ENCODE measurements at places on chromosomes 16 and 17. TPM values are rescaled to one million over a fixed set of nuclear protein-coding genes. Genes with fewer than 3 reads are reported as not detected.

DNA sequence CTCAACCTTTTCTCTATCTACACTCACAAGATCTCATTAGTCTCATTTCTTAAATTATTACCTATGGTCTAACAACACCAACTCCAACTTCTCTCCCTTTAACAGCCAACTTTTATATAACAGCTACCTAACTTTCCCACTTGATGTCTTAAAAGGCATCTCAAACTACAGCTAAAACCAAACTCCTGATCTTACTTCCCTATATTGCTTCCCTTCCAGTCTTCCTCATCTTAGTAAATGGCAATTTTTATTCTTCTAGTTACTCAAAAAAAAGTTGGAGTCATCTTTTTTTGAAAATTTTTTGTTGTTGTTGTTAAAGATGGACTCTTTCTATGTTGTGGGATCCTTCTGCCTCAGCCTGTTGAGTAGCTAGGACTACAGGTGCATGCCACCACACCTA lies 15.3 kb downstream of the SRR start:
- peaks cover 35% of the 10 kb centered on the region for H3K36me3 ChIP-seq
- H3K27me3 ChIP-seq, result no peaks in the 10 kb centered on the region
- no peak overlapping the region for H3K4me3 ChIP-seq
- no peak overlapping the region for H3K27ac ChIP-seq

- H3K27ac ChIP-seq, result no peak overlapping the region
- peak overlapping the region; percentile 63 for H3K4me3 ChIP-seq
- DNase-seq, result no peak
- peaks cover 12% of the 10 kb centered on the region for H3K27me3 ChIP-seq
- H3K36me3 ChIP-seq, result no peaks in the 10 kb centered on the region
Observed at GRCh38 chr17:21252289-21252795, 868 bp downstream of the NATD1 start.

- peaks cover 57% of the 10 kb centered on the region for H3K36me3 ChIP-seq
- no peak for DNase-seq
- peaks cover 38% of the 10 kb centered on the region for H3K4me1 ChIP-seq
- no peak overlapping the region for H3K4me3 ChIP-seq
Observed at GRCh38 chr17:46928467-46929261, 5.7 kb downstream of the GOSR2 start.

GRCh38 chr16:67286441-67287235 lies 7.3 kb downstream of the PLEKHG4 start:
- no peaks in the 10 kb centered on the region for H3K27me3 ChIP-seq
- H3K4me1 ChIP-seq, result no peaks in the 10 kb centered on the region
- H3K4me3 ChIP-seq, result no peak overlapping the region

GRCh38 chr16:30615358-30616091 lies 5.3 kb upstream of the ZNF689 start:
- peaks cover 14% of the 10 kb centered on the region for H3K27me3 ChIP-seq

DNA sequence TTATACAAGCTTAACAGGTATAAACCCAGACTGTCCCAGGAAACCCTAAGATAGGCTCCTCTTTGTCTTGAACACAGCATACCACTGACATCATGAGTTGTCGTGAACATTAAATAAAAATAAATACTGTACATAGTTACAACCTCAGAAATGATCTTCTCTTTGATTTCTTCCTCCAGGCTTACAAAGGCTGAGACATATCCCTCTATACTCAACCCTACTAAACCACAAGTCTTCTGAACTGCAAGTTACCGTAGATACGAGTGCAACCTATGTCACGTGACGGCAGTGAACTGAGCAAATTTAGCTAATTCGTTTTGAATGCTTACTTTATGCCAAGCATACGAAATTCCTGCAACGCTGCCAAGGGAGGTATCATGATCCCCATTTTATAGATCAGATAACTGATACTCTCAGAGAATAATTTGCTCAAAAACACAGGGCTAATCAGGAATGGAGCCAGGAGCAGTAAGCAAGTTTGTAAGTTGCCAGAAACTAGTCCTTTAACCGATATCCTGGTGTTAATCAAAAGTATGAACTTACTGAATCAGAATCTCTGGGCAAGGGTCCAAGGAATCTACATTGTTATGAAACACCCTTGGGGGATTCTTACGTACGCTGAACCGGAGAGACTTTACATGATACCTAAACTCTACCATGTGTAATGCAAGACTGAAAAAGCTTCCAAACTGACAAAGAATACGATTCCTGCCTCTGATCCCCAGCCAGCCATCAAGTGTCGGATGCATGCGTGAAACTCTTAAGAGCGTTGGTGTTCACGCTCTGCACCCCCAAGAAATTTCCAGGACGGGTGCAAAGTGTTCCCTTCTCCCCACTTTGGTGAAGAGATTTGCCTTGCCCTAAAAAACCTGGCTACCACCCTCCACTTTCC lies 106.2 kb downstream of the XYLT1 start:
- DNase-seq, result peak; percentile 62
- H3K36me3 ChIP-seq, result peaks cover 32% of the 10 kb centered on the region
- peak overlapping the region; percentile 20 for H3K4me3 ChIP-seq
- H3K27me3 ChIP-seq, result no peaks in the 10 kb centered on the region

DNA sequence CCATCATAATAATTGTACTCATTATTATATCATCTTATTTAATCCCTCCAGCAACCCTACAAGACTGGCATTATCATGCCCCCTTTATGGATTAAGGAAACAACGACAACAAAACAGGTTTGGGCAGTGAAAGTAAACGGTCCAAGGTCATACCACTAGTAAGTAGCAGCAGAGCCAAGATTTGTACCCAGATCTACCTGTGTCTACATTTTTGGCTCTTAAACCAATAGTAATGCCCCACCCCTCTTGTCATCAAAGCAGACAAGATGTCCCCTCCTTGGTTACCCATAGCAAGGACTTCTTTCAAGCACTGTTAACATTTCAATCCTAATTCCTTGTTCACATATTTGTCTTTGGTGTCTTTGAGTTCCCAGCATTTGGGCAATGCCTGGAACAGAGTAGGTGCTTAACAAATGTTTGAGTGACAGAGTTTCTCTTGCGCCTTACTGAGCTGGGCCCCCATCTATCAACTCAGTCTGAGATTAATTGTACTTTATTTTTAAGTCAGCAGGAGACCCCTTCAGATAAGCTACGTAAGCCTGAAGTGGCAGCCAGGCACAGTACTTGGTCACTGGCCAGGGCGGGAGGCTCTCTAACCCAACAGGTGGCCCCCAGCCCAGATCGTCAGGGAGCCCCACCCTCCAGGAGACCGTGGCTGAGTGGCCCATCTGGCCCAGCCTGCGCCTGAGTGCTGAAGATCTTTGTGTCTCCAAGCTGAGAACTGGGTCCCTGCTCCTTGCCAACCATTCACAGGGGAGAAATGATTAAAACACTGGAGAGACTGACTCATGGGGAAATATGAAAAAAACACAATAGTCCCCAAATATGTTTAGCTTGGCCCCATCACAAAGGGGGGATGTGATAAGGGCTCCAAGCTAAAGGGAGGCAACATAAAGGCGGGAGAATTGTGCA lies 75.8 kb downstream of the AXIN2 start:
- DNase-seq, result no peak
- H3K27ac ChIP-seq, result no peak overlapping the region
- H3K4me1 ChIP-seq, result peaks cover 2% of the 10 kb centered on the region
- H3K27me3 ChIP-seq, result peaks cover 8% of the 10 kb centered on the region
- no peaks in the 10 kb centered on the region for H3K36me3 ChIP-seq

- no peaks in the 10 kb centered on the region for H3K27me3 ChIP-seq
- H3K4me1 ChIP-seq, result no peaks in the 10 kb centered on the region
- no peak for DNase-seq
- H3K36me3 ChIP-seq, result no peaks in the 10 kb centered on the region
- no peak overlapping the region for H3K27ac ChIP-seq
Observed at GRCh38 chr16:66324815-66325515, 41.5 kb upstream of the CDH5 start.

DNA sequence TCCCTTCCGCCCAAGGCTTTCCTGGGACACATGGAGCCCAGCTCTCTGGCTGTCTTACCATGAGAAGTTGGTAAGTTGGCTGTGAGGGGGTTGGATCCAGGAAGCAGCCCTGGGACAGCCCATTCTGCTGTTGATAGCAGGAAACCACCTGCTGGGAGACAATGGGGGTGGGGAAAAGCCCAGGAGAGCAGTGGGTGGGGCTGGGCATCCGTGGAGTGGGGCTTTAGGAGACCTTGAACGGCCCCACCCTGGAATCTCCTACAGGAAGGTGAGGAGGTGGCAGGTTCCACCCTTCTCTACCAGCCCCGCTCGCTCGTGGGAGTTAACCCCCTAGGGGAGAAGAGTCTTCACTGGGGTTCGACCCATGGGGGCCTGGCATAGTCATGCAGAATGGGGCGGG lies 5.8 kb downstream of the TMEM92 start:
- DNase-seq, result no peak
- peaks cover 38% of the 10 kb centered on the region for H3K4me1 ChIP-seq
- no peaks in the 10 kb centered on the region for H3K27me3 ChIP-seq
- no peak overlapping the region for H3K27ac ChIP-seq
- H3K4me3 ChIP-seq, result no peak overlapping the region

DNA sequence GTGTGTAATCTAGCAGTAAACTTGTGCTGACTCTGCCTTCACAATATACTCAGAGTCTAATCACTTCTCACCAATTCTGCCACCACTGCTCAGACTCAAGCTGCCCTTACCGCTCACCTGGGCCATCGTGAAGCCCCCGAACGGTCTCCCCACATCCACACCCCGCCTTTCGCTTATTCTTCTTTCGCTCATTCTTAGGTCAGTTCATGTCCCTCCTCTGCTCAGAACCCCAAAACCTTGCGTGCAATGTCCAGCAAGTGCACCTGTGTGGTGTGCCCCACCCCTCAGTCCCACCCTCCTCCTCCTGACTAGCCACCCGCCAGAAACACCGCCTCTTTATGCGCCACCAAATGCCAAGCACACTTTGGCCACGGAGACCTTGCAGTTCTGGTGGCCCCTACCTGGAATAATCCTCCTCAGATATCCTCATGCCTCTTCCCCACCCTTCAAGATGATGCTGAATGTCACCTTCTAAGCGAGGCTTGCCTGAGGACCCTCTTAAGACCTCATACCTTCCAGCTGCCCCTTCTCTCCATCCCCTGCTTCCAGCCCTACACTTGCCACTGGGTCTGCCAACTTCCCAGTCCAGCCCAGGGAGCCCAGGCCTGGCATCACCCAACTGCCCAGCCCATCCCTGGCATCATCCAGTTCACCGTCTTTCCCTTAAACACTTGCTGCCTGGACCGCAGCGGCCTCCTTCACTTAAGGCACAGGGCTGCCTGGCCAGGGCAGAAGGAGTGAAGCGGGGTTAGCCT lies 34.3 kb upstream of the RBFOX3 start:
- peaks cover 26% of the 10 kb centered on the region for H3K27me3 ChIP-seq

DNA sequence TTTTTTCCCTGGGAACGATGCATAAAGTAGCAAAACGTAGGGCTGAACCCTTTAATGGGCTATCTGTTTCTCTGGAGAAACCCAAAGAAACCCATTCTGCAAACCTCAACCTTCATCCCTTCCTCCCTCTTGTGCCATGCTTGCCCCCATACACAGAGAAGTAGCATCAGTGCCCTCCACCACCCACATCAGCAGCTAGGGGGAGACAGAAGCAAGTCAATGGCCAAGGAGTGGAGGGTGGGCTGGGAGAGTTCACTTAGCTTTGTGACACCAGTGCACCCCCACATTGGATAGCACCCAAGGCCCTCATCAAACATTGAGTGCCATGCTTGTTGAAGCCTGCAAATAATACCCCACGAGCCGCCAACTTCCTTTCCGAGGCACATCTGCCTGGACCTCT lies 282.4 kb downstream of the ABCC12 start:
- DNase-seq, result no peak
- no peaks in the 10 kb centered on the region for H3K4me1 ChIP-seq
- H3K27ac ChIP-seq, result no peak overlapping the region
- no peaks in the 10 kb centered on the region for H3K36me3 ChIP-seq
- H3K27me3 ChIP-seq, result no peaks in the 10 kb centered on the region

DNA sequence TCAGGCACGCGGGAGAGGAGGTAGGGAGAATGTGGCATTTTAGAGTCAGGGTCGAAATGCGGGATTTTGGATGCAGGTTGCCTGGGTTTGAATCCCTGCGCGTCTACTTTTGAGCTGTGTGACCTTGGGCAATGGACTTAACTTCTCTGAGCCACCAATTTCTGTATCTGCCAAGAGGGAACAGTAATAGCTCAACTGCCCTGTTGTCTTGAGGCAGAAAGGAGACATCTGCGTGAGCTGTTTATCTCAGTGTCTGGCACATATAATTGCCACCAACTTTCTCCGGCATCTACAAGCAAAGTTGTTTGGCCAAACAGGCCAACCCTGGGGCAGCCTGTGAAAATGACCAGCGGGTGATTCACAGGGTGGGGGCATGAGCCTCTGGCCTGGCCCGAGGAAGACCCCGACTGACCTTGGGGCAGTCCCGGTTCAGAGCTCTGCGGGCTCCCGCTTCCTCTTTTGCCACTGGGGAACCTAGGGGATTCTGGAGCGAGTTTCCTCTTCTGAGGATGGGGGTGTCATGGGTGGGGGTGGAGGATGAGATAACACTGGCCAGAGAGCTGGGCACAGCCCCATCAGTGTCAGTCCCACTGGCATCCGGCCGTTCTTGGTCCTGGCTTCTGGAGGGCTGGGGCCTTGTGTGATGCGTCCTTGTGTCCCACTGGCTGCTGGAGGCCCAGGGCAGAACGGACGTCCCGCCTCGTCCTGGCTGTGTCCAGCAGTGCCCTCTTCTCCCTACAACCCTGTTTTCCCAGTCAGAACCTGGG lies 1.3 kb downstream of the SNN start:
- H3K4me3 ChIP-seq, result peak overlapping the region; percentile 72
- H3K36me3 ChIP-seq, result no peaks in the 10 kb centered on the region
- peaks cover 2% of the 10 kb centered on the region for H3K27me3 ChIP-seq
- H3K4me1 ChIP-seq, result peaks cover 56% of the 10 kb centered on the region

The KRTAP4-9 gene
- not detected for total RNA-seq

The KCNH6 gene
- not detected for total RNA-seq

The RUNDC3A gene
- 0.16 TPM for total RNA-seq

The KRTAP1-5 gene
- total RNA-seq, result not detected

The TP53TG3B gene
- total RNA-seq, result not detected

The TEX19 gene
- not detected for total RNA-seq

The SLC47A1 gene
- total RNA-seq, result 0.25 TPM

Data from activated T-helper 2 cell treated with anti-CD3 and anti-CD28 coated beads, Interferon-gamma antibody, Interleukin-2, Interleukin-4, amounts not matched to agents 10 μg/mL and 5 μg/mL and 100 μg/mL, durations not matched to agents 14 hours and 24 hours and 36 hours (primary cell).